C1 segment of cervical spinal cord (tissue), 14 donors: ENCODE measurements at places on chromosomes 3 and 15.

- DNase-seq: no peak
Observed at GRCh38 chr15:58146749-58147148, 8.6 kb downstream of the AQP9 start.

- no peak for DNase-seq
Observed at GRCh38 chr15:35058534-35059054, 26.5 kb downstream of the NANOGP8 start.

GRCh38 chr3:53114011-53114400 lies 16.2 kb downstream of the RFT1 start:
- DNase-seq: peak; percentile 71

GRCh38 chr15:92901072-92901761 lies 1.1 kb downstream of the CHD2 start:
- peak; percentile 39 for DNase-seq

GRCh38 chr3:158420654-158421396 lies 150.2 kb upstream of the MLF1 start:
- no peak for DNase-seq

DNA sequence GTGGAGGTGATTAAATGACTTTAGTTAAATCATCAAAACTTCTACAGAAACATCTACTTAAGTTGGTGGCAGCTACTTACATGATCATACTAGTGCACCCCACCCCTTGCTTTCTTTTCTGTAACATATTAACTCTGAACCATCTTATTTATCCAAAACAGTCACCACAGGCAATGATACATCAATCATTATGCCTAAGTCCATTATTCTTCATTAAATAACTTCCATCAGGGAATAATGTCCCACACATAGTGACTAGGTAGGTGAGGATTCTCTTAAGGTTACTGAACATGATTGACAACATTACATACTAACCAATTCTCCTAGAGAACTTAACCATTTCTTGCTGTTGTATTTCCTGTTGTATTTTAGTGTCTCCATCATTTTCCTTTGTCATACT lies 210.2 kb downstream of the NR1D2 start:
- DNase-seq: no peak

GRCh38 chr3:50147861-50148260 lies 7.3 kb upstream of the SEMA3F start:
- DNase-seq: no peak

DNA sequence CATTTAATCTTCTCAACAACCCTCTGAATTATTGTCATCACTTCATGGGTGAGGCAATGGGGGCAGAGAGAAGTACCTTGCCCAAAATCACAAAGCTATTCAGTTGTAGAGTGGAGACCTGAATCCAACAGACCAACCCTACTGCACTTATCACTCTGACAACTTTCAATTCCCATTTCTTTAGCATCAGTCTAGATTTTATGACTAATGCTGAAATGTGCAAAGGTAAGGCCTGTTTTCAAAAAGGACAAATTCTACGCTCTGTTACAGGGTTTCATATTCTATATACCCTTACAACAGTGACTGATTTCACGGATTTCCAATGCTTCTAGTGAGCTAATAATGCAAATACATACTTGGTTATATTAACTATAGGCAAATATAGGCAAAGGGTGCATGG lies 286.0 kb downstream of the ADAMTS17 start:
- DNase-seq: no peak

GRCh38 chr3:61807865-61808276 lies 246.5 kb downstream of the PTPRG start:
- no peak for DNase-seq

DNA sequence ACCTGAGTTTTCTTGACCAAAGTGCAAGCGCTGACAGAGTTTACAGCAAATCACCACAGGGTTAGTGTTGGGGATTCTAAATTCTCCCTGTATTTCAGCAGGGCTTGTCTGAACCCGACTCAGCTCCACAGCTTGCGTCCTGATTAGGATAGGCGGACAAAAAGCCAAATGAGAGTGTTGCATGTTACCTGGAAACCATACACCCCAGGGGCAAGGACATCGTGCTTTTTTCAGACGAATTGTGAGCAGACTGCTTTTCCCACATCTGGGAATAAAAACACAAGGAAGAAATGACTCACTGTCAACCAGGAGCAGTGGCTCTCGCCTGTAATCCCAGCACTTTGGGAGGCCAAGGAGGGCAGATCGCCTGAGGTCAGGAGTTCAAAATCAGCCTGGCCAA lies 3.0 kb downstream of the DZIP1L start:
- DNase-seq: no peak

DNA sequence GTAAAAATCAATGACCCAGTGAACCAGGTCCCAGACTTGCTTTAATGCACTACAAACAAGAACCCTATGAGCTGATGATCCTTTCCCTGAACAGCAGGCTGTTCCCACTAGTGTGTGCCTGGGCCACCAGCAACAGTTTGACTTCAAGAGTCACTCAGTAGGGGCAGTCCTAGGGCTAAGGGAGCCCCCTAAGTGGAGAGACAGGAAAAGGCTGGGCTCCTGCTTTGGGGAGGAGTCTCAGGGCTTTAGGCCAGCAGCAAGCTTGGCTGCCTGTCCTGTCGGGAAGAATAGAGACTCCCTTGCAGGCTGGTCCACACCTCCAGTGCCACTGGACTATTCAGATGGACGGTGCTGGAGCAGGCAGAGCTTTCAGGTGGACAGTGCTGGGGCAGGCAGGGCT lies 29.4 kb upstream of the ADCY5 start:
- no peak for DNase-seq

DNA sequence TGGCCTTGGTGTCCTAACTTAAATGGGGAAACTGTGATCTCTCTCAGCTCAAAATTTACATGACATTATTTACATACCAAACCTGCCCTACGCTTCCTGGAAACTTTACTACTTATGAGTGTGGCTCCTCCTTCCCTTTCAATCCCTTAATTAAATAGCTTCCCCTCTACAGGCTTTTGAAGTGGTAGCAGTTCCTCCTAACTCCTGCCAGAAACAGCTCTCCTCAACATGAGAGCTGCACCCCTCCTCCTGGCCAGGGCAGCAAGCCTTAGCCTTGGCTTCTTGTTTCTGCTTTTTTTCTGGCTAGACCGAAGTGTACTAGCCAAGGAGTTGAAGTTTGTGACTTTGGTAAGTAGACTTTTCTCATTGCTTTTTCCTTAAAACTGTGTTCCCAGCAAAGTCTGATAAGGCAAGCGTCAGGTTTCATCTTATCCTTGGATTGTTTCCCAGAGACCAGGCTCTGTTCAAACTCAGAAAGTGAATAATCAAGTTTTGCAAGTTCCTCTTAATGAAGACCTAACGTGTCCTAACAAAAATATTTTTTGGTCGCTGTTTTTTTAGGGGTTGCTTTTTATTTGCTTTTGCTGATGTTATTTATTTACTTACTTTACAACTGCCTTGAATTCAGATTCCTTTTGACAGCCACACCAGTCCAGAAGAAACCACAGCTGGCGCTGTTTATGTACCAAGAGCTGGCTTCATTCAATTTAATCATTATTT lies at the start of gene ACP3:
TSS of gene ACP3 (plus strand) at position 179 of the 720 bp plus-strand sequence. CDS start at position 229, 50 bp downstream.
- peak; percentile 13 for DNase-seq

GRCh38 chr3:68988740-68989139 lies 24.7 kb downstream of the EOGT start:
- no peak for DNase-seq

- no peak for DNase-seq
Observed at GRCh38 chr3:55330756-55331155, 156.3 kb downstream of the WNT5A start.

DNA sequence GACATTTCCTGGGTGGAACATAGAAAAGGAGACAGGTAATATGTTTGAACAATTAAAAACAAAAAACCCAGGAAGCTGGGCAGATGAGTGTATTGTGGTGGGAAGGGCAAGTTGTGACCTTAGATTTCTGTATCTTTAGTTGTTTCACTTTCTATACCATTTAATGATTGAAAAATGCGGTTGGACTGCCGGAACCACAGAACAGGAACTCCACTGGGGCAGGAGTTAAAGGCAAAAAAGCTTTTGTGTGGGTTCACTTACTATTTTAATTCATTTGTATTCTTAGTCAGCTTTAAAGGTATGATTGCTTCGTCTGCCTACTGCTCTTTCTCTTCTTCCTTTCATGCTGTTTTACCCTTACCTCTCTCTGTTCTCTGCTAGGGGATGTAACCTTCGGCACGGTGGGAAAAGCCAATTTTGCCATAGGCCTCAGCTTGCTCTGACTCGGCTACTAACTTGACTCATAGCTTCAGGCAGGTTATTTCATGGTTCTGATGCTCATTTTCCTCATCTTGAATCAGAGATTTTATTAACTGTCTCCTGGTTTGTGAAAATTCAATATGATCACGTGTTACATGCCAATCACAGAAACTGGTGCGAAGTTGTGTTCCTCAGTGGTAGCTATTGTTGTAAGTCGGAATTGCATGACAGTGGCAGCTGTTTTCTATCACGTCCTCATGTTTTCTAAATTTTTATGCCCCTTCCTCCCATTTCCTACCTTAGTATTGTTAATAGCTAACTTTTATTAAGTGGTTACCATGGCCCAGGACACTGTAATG lies 1.6 kb upstream of the MCTP2 start:
- no peak for DNase-seq

GRCh38 chr3:22593638-22594037 lies 609.5 kb upstream of the UBE2E2 start:
- no peak for DNase-seq

- DNase-seq: no peak
Observed at GRCh38 chr15:53566912-53567311, 192.6 kb downstream of the WDR72 start.

- DNase-seq: peak; percentile 44
Observed at GRCh38 chr15:85689729-85690128, 105.0 kb downstream of the KLHL25 start.

DNA sequence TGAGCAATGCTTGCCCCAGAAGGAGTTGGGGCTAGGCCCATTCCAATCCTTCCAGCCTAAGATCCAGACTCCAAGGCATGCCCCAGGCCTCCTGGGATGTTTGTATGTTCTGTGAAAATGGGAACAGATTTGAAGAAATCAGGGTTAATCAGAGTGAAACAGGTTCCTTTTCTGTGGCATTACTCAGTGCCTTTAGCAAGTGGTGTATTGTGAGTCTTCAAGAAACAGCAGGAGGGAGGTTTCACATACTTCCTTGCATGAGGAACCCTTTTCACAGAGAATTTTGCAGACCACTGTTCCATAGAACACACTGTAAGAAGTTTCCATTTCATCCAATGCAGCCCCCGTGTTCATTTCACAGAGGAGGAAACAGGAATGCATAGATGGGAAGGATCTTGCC lies 8.4 kb upstream of the CDC25A start:
- no peak for DNase-seq

DNA sequence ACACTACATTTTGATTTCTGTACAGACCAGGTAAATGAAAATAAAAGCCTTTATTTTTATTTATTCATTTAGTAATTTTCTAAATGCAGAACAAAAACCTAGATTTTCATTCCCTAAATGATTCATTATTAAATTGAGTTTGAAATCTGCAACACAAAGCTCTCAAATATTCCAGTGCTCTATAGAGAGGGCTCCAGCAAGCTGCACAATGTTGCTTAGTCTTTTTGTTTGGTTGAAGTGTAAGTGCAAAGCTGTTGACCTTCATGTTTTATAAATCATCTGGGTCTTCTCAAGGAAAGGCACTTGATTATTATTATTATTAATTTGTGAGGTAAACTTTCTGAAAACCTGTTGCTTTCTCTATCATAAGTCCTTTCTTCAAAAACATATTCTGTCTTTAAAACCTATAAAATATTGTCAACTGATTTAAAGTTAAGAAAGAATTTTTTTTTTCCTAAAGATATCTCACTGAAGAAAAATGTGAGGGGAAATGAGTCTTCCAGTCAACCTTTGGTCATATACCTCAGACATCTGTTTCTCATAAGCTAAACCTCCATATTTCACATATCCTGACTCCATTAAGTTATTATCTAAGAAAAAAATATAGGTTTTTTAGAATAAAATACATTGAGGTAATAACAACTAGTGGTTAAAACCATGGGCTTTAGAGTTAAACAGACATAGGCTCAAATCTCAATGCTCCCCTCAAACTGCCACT lies 100.7 kb downstream of the ZIC4 start:
- DNase-seq: no peak

DNA sequence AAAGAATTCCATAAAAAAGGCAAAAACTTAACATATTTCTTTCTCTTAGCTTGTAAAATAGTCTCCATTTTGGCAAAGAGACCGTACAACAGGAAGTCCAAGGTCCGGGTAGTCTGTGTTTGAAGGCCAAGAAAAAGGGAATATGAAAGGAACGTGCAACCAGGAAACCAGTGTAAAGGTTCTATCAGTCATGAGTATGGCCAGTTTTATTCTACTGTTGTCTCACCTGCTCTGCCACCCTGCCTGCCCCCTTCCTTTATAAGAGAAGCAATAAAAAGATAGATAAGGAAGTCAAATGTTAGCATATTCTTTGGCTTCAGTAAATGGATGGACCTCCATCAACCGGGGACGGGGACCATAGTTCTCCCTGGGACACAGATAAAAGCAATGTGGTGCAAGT lies 370.6 kb upstream of the ROBO2 start:
- no peak for DNase-seq

- no peak for DNase-seq
Observed at GRCh38 chr3:33430571-33430970, 9.6 kb downstream of the UBP1 start.

DNA sequence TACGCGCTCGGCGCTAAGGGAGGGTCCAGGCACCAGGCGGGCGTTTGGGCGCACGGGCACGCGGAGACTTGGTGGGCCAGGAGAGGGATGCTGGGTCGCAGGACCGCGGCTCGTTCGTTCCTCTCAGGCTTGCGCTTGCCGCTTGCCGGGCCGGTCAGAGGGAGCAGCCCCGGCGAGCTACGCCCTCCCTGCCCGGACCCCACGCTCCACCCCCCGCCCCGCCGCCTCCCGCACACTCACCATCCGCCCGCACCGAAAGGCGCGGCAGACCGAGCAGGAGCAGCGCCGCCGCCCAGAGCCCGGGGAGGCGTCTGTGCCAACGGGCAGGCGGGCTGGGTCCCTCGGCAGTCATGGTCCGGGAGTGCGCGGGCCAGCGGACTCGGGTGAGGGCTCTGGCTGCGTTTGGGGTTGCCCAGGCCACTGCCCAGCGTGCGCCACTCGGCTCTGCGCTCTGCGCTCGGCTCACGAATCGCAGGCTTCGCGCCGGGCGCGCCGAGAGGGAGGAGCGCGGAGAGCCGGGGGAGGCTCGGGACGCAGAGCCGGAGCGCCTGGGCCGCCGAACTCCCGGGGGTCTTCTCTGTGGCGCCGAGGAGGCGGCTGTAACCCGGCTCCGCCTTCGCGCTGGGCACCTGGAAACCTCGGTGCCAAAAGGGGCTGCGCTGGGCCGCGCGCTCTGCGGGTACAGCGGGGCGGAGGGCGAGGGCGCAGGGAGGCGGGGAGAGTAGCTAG lies at the start of gene SUSD5:
TSS of gene SUSD5 (minus strand) at position 365 of the 729 bp plus-strand sequence. CDS start at position 352, 13 bp downstream.
- peak; percentile 22 for DNase-seq

DNA sequence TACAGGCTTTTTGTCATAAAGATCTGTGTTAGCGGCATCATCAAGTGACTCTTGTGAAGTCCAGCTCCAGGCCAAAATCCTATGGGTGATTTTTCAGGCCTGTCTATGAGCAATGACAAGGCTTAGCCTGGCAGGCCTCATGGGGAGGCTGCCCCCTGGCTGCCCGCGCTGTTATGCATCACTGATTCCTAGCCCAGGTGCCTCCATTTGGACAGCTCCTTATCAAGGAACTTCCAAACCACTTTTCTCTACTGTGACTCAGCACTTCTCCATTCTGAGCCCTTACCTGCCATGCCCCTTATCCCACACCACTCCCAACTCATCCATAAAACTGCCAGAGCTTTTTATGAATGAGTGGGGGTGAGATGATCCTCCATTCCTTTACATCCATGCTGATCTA lies 91.5 kb upstream of the C3orf80 start:
- DNase-seq: no peak
